HCT116 (cell line): ENCODE measurements at places on chromosomes 11 and 22. TPM values are rescaled to one million over a fixed set of nuclear protein-coding genes. Genes with fewer than 3 reads are reported as not detected.

DNA sequence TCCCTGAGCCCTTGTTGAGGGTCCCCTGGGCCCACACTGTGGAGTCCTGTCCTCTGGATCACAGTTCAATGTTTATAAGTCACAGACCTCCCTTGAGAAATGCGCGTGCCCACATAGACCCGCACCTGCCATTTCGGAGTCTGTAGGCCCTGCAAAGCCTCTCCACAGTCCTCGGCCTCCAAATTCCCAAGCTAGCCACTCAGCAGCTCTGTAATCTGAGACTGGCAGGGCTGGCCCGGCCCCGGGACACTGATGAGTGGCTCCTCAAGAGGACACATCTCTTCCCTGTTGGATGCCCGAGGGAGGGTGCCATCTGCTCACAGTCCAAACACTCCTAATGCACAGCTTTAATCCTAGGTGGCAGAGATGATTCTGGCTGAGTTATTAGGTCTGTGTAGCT lies 39.1 kb downstream of the B3GAT1 start:
- H3K36me3 ChIP-seq: no peaks in the 10 kb centered on the region
- H3K27me3 ChIP-seq: no peaks in the 10 kb centered on the region
- no peak for DNase-seq
- H3K4me3 ChIP-seq: no peak overlapping the region
- H3K4me1 ChIP-seq: no peaks in the 10 kb centered on the region
- H3K27ac ChIP-seq: no peak overlapping the region

The SYCE3 gene
- not detected for total RNA-seq

The OR8G5 gene
- total RNA-seq: not detected

The BCO2 gene
- 4.0 TPM for total RNA-seq

DNA sequence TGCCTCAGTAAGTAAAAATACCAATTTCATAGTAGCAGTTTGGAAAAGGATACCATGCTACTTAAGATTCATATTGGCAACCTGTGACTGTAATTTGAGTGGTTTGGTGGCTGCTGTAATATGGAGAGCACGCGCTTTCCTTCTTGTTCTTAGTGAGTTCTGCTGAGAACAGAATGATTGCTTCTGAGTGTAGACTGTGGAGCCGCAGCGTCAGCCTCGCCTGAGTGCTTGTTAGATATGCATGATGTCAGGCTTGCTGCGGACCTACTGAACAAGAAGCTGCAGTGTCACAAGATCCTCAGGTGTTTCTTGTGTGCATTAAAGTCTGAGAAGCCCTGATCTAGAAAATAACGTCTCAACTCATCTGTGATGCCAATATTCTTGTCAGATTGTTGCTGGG lies 143.2 kb downstream of the ARHGAP42 start:
- H3K4me3 ChIP-seq: no peak overlapping the region
- H3K27me3 ChIP-seq: no peaks in the 10 kb centered on the region
- no peak overlapping the region for H3K27ac ChIP-seq
- H3K4me1 ChIP-seq: peaks cover 48% of the 10 kb centered on the region
- H3K36me3 ChIP-seq: no peaks in the 10 kb centered on the region

The OR2D2 gene
- total RNA-seq: 0.20 TPM

GRCh38 chr22:40241200-40241763 lies 63.6 kb downstream of the TNRC6B start:
- H3K4me1 ChIP-seq: peaks cover 40% of the 10 kb centered on the region
- H3K4me3 ChIP-seq: no peak overlapping the region
- no peaks in the 10 kb centered on the region for H3K36me3 ChIP-seq
- no peaks in the 10 kb centered on the region for H3K27me3 ChIP-seq
- H3K27ac ChIP-seq: no peak overlapping the region

- DNase-seq: no peak
- no peak overlapping the region for H3K4me3 ChIP-seq
- H3K36me3 ChIP-seq: no peaks in the 10 kb centered on the region
- peaks cover 40% of the 10 kb centered on the region for H3K27me3 ChIP-seq
These were observed 104.5 kb upstream of the GRAMD1B start for GRCh38 chr11:123325533-123325932.

DNA sequence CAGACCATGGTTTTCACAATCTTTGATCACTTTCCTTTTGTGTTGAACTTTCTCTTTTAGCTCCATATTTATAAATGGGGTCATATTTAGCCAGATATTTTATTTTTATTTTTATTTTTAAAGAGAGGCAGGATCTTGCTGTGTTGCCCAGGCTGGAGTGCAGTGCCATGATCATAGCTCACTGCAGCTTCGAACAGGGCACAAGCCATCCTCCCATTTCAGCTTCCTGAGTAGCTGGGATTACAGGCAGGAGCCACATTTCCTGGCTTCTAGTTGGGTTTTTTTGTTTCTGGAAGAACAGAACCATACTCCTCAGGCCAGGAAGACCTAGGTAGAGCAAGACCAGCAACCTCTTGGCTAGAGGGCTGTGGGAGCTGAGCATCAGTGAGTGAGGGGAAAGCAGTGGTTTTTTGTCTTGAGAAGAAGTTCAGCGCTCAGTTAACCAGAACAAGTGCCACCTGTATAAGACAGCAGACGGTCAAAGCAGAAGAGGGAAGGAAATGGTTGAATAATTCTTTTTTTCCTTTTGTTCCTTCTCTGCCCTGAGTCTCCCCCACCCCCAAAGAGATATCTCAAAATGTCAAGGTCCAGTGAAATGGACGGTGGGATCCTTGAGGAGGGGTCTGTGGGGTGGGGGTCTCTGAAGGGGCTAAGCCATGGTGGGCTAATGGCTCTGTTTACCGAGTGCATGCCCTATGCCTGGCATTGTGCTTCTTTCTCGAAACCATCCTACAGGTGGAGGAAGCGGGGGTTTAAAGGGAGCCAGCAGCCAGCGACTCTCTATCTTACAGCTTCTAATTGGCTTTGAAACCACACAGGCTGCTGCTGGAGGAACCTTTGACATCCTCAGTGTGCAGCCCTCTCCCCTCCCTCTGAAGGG lies 63.0 kb downstream of the PTPRJ start:
- peaks cover 3% of the 10 kb centered on the region; the same call in 1 of the 2 replicates for H3K4me1 ChIP-seq
- H3K36me3 ChIP-seq: no peaks in the 10 kb centered on the region
- no peak for DNase-seq
- no peaks in the 10 kb centered on the region for H3K27me3 ChIP-seq

DNA sequence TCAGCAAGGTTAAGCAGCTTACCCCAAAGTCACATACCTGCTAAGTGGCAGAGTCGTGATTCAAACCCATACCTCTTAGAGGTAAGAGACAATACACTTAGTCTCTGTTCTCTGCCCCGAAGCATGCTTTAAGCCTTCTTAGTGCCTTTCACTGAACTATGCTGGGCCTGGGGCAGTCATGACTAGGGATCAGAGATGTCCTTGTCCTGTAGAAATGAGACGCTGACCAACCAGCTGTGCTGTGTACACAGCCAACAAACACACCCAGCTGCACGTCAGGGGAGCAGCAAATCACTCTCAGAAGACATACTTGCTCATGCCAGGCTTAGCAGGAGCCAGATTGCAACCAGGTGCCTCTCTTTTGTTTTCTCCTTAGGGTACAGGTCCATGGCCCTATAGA lies 255.7 kb downstream of the BUD13 start:
- DNase-seq: no peak
- H3K27me3 ChIP-seq: peaks cover 36% of the 10 kb centered on the region
- H3K27ac ChIP-seq: no peak overlapping the region
- H3K4me1 ChIP-seq: no peaks in the 10 kb centered on the region
- no peak overlapping the region for H3K4me3 ChIP-seq

The GNG3 gene
- not detected for total RNA-seq

- no peaks in the 10 kb centered on the region for H3K4me1 ChIP-seq
- no peaks in the 10 kb centered on the region for H3K27me3 ChIP-seq
- H3K27ac ChIP-seq: no peak overlapping the region
- no peaks in the 10 kb centered on the region for H3K36me3 ChIP-seq
- DNase-seq: no peak
- H3K4me3 ChIP-seq: no peak overlapping the region
These were observed 106.3 kb downstream of the MTNR1B start for GRCh38 chr11:93075782-93076181.

DNA sequence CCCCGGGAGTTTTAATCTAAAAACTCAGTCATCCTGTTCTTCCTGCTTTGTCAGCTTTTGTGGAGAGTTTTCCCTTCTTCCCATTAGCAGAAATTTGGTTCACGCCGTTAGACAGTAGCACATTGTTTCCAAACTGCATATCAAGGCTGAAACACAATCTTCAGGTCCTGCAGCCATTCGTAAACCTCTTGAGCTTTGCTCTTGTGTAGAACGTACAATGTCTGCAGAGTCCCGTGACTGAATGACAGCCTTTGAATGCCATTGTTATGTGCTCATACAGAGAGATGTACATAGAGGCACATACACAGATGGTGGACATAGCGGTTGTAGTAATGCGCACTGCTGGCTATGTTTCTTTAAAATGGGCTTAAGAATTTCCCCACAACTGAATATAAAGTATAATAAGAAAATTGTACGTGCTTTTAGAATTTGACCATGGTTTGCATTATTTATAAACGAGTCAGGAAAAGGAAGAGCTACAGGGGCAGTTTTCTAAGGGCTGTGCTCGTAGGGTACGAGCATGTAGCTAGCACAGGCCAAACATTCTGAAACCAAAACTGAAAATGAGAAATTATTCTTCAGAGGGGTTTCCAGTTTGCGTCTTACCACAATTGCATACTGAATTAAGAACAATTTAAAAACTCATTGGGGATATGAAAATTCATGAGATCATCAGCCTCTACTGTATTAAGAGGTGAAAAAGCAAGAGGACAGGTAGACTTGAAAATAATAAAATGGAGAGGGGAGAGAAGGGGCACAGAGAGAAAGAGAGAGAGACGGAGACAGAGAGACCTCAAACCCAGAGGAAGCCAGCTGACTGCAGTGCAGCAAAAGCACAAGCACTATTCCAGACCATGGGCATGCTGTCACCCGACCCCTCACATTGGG lies 310.1 kb downstream of the CADM1 start:
- no peak overlapping the region for H3K27ac ChIP-seq
- no peak overlapping the region for H3K4me3 ChIP-seq
- DNase-seq: no peak

- no peak overlapping the region for H3K27ac ChIP-seq
- H3K27me3 ChIP-seq: no peaks in the 10 kb centered on the region
- H3K36me3 ChIP-seq: no peaks in the 10 kb centered on the region
- no peak for DNase-seq
- H3K4me3 ChIP-seq: no peak overlapping the region
These were observed 25.0 kb upstream of the CREB3L1 start for GRCh38 chr11:46252373-46252914.

DNA sequence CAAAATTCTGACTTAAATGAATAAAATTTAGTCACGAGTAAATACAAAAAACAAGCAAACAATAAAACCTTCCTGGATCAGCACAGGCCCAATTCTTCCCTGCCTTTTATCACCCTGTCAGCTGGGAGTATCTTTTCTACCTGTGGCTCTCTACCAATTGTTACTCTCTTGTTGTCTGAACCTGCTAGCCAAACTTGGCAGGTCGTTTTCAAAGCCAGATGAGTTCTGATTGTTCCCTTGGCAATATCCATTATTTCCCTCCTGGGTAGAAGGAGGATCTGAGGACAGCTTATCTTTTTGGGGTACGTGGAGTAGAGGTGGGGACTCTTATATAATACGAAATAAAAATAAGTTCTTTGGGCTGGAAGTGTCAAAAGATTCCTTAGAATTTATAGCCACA lies 40.2 kb downstream of the SNX19 start:
- H3K4me3 ChIP-seq: no peak overlapping the region
- no peak for DNase-seq
- no peaks in the 10 kb centered on the region for H3K27me3 ChIP-seq
